Calu3 (cell line): ENCODE measurements at places on chromosomes 5 and 9. TPM values are rescaled to one million over a fixed set of nuclear protein-coding genes. Genes with fewer than 3 reads are reported as not detected.

KIAA1958 gene
- 10.5 and 13.0 TPM in 2 replicates for total RNA-seq

GRCh38 chr9:136552117-136552703, 6.4 kb upstream of the NOTCH1 start:
- H3K4me1 ChIP-seq, result peaks cover 9% of the 10 kb centered on the region
- DNase-seq, result no peak
- H3K4me3 ChIP-seq, result no peak overlapping the region
- H3K27ac ChIP-seq, result no peak overlapping the region
- no peaks in the 10 kb centered on the region for H3K27me3 ChIP-seq

DNA sequence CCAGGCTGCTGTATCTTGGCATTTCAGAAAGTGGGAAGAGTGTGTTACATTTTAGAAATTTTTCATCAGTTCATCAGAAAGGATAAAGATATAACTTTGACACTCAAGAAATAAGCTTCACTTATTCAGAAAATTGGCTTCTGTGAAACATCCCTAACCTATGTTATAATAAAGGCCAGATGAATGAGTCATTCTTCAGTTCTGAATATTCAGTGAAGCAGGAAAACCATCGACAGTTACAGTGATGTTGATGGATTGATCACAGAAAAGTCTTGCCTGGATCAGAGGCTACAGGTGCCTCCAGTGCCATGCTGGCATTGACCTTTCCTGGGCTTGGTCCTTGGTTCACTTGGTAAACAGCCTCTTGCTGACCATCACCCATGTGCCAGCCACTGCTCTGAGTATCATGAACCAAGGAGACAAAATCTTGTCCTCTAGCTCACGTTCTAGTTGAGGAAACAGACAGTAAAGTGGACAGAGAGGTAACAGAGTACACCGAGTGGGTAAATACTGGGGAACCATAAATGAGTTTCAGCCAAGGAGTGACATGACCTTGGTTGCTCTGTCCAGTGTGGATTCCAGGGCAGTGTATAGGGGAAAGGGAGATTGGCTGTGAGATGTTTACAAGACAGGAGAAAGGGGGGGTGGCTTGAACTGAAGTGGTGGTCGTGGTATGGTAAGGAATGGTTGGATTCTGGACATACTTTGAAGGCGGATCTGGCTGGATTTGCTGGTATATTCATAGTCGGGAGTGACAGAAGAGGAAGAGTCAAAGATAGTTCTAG, 98.6 kb downstream of the AMBP start:
- no peaks in the 10 kb centered on the region for H3K4me1 ChIP-seq
- no peaks in the 10 kb centered on the region for H3K27me3 ChIP-seq
- H3K27ac ChIP-seq, result no peak overlapping the region
- DNase-seq, result no peak

ZDHHC11B gene
- total RNA-seq, result 2.2 and 3.0 TPM in 2 replicates

RHOBTB3 gene
- total RNA-seq, result 29.5 and 41.1 TPM in 2 replicates

DNA sequence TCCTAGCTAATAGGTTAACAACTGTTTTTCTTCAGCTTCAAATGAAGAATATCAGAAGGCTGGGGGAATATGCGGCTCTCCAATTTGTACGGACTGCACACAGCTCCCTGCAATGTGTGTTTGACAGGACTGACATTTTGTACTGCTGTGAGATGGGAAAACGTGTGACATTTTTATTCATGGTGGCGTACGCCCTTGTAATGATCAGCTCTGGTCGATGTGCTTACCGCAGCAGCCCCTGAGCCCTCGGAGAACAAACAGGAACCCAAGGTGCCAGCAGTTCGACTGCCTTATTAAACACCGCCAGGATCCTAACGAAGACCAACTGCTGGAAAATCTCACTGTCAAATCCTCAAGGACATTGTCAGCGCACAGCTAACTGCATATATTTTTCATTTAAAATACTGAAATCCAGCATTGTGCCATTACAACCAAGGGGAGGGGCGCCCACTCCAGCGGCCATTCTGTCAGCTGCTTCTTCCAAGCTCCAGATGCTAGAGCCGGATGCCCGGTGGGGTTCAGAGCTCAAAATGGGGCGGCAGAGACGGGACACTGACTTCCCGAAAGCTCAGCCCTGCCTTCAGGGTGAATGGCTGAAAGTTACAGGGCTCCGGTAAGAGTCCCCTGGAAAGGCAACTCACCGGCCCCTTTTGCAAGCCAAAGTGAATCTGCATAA, 66.8 kb downstream of the CRB2 start:
- H3K4me1 ChIP-seq, result peaks cover 8% of the 10 kb centered on the region
- H3K36me3 ChIP-seq, result peaks cover 9% of the 10 kb centered on the region
- no peak overlapping the region for H3K27ac ChIP-seq
- no peak for DNase-seq
- no peaks in the 10 kb centered on the region for H3K27me3 ChIP-seq

TMEM167A gene
- 161 and 165 TPM in 2 replicates for total RNA-seq

IL9 gene
- total RNA-seq, result not detected in 2 replicates

DNA sequence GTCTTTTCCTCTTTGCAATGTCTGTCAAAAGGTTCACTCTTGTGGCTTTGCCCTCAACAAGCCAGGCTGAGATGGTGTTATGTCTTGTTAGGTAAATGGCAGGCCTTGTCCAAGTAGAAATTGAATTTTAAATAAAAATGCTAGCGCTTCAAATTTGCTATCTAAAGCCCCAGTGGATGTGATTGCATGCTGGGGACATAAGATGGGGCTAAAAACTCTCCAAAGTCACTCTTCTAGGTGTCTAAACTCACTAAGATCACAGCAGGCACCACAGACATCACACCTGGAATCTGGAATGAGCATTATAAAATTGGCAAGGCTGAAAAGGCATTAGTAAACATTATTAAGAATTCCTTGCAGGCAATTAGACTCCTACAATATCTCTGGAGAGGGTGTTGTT, 262.7 kb upstream of the CLINT1 start:
- no peaks in the 10 kb centered on the region for H3K4me1 ChIP-seq
- H3K4me3 ChIP-seq, result no peak overlapping the region
- no peak for DNase-seq
- no peak overlapping the region for H3K27ac ChIP-seq

DNA sequence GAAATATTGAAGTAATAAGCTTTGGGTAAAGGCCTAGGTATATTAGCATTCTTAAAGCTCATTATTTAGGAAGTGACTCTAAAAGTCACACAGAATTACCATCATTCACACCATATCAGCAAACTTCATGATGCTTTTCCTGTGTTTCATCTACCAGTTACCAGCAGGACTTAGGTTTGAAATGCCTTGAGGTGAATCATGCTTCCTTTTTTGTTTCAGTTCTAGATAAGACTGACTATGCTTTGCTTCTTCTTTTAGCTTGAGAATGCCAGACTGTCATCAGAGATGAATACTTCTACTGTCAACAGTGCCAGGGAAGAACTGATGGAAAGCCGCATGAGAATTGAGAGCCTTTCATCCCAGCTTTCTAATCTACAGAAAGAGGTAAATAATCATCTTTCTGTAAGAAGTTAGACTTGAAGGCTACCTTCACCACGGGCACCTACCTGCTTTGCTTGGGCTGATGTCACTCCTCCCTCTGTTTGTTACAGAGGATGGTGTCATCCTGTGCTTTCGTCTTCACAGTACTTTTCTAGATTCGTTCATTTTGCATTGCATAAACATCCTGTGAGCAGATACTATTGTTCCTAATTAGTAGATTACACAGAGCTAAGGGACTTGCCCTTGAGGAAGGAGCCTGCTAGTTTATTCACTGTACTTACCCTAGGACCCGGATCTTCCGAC, 34.7 kb downstream of the LMNB1 start:
- no peak overlapping the region for H3K27ac ChIP-seq
- peaks cover 46% of the 10 kb centered on the region for H3K36me3 ChIP-seq
- no peak overlapping the region for H3K4me3 ChIP-seq
- DNase-seq, result no peak
- H3K27me3 ChIP-seq, result no peaks in the 10 kb centered on the region
- no peaks in the 10 kb centered on the region for H3K4me1 ChIP-seq

DNA sequence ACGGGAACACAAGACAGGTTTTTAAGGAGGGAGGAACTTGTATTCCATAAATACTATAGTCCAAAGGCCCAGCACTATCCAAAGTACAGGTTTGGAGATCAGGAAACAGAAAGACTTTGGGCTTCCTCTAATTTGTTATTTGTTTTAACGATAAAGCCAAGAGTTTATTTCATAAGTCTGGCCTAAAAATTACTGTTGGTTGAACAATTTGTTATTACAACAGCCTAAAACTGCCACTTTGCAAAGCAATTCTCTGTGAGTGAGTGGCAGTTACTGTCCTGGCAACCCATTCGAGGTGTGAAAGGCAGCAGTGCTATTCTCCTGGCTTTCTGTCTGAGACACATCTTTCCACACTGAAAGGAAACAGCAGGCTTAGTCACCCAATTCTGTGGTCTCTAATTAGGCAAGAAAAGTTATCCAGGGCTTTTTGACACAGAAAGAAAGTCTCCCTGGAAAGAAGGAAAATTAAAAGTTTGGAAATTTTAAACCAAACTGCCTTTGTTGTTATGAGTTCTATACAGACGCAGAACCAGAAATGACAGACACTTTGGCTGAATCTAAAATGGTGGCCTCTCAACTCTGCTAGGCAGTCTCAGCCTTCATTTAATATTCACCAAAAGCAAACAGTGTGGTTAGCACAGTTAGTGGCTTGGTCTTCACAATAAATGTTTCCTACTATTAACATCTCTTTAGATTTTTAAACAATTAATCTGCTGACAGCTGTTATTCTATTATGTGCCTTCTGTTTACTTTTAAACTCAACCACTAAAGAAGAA, 33.9 kb downstream of the PSMB7 start:
- peaks cover 4% of the 10 kb centered on the region for H3K4me1 ChIP-seq
- no peaks in the 10 kb centered on the region for H3K27me3 ChIP-seq
- H3K4me3 ChIP-seq, result no peak overlapping the region
- H3K27ac ChIP-seq, result no peak overlapping the region
- H3K36me3 ChIP-seq, result peaks cover 21% of the 10 kb centered on the region
- no peak for DNase-seq

GRCh38 chr9:124206391-124206790, 51.4 kb upstream of the NEK6 start:
- peaks cover 16% of the 10 kb centered on the region for H3K4me1 ChIP-seq
- DNase-seq, result no peak
- no peaks in the 10 kb centered on the region for H3K36me3 ChIP-seq
- no peak overlapping the region for H3K27ac ChIP-seq

- no peak overlapping the region for H3K27ac ChIP-seq
- H3K36me3 ChIP-seq, result peaks cover 7% of the 10 kb centered on the region
- DNase-seq, result no peak
- peaks cover 38% of the 10 kb centered on the region for H3K4me1 ChIP-seq
- H3K27me3 ChIP-seq, result no peaks in the 10 kb centered on the region
- H3K4me3 ChIP-seq, result peak overlapping the region; percentile 97
These were observed 457.3 kb downstream of the RAB3C start for GRCh38 chr5:59040024-59040803.

- H3K27me3 ChIP-seq, result no peaks in the 10 kb centered on the region
- no peaks in the 10 kb centered on the region for H3K4me1 ChIP-seq
- H3K4me3 ChIP-seq, result no peak overlapping the region
- H3K27ac ChIP-seq, result no peak overlapping the region
- no peaks in the 10 kb centered on the region for H3K36me3 ChIP-seq
- no peak for DNase-seq
These were observed 148.2 kb downstream of the GIN1 start for GRCh38 chr5:102971676-102972293.

GRCh38 chr9:8649160-8649559, 849.6 kb upstream of the DMAC1 start:
- no peak for DNase-seq
- no peak overlapping the region for H3K27ac ChIP-seq
- no peaks in the 10 kb centered on the region for H3K36me3 ChIP-seq
- H3K4me3 ChIP-seq, result no peak overlapping the region

PRDM9 gene
- total RNA-seq, result not detected in 2 replicates

DNA sequence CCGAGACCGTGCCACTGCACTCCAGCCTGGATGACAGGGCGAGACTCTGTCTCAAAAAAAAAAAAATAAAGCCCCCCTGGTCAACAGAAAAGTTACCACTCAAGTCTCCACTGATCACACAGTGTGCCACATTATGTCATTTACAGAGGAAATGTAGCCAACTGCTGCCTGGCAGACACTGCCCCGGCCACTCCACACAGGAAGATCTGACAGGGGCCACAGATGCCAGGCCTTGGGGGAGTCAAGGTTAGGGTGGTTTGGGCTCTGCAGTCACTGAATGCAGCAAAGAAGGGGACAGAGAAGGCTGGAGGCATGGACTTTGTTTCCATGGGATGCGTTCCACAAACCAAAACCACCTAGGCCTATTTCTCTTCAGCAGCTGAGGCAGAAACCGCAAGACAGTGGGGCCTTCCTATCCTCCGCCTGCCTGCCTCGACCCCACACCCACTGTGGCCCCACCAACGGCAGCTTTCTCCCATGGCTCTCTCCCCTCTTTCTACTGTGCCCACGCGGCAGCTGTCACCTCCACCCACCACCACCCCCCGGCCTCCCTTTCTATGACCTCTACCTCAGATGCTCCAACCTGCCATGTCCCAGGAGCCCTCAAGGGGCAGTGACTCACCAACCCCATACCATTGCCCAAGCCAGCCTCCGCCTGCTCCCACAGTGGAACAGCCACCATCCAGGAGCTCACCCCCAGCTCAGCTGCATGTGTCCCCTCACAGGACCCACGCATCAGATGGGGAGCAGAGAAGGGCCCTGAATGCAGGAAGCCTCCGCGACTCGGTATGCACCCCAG, 12.4 kb downstream of the IPPK start:
- no peaks in the 10 kb centered on the region for H3K27me3 ChIP-seq
- no peaks in the 10 kb centered on the region for H3K4me1 ChIP-seq
- no peak overlapping the region for H3K4me3 ChIP-seq
- no peak for DNase-seq

DNA sequence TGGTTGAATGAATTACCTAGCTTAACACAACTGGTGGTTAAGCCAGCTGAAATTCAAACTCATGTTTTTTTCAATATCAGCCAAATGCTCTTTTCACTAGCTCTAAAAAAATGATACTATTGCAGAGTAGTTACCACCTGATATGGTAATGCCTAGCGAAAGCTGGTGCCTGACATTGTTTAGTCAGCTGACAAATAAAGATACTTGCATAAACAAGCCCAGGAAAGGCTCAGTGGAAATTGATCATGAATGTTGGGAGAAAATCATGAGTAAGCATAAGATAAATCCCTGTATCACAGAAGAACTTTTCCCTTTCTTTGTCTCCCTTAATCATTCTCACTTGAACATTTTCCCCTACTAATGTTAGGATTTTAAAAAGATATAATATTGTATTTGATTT, 54.6 kb downstream of the FGF10 start:
- no peaks in the 10 kb centered on the region for H3K4me1 ChIP-seq
- no peaks in the 10 kb centered on the region for H3K27me3 ChIP-seq
- no peak overlapping the region for H3K4me3 ChIP-seq
